ENCODE measurements at places on chromosomes 3 and 15. TPM values are rescaled to one million over a fixed set of nuclear protein-coding genes. Genes with fewer than 3 reads are reported as not detected.

Gene DTWD1
- 16.1 TPM for total RNA-seq

Gene SOX2
- total RNA-seq: 0.88 TPM

Gene TM2D3
- total RNA-seq: 33.6 TPM

Gene SENP5
- 6.5 TPM for total RNA-seq

Gene ADAMTS17
- 0.20 TPM for total RNA-seq

Gene SEMA3F
- 8.2 TPM for total RNA-seq

Gene TPRA1
- total RNA-seq: 51.1 TPM

Gene ZKSCAN7
- not detected for total RNA-seq

Gene BFSP2
- not detected for total RNA-seq

Gene CFAP92
- 0.05 TPM for total RNA-seq
